ENCODE measurements at places on chromosomes 13 and 19.

DNA sequence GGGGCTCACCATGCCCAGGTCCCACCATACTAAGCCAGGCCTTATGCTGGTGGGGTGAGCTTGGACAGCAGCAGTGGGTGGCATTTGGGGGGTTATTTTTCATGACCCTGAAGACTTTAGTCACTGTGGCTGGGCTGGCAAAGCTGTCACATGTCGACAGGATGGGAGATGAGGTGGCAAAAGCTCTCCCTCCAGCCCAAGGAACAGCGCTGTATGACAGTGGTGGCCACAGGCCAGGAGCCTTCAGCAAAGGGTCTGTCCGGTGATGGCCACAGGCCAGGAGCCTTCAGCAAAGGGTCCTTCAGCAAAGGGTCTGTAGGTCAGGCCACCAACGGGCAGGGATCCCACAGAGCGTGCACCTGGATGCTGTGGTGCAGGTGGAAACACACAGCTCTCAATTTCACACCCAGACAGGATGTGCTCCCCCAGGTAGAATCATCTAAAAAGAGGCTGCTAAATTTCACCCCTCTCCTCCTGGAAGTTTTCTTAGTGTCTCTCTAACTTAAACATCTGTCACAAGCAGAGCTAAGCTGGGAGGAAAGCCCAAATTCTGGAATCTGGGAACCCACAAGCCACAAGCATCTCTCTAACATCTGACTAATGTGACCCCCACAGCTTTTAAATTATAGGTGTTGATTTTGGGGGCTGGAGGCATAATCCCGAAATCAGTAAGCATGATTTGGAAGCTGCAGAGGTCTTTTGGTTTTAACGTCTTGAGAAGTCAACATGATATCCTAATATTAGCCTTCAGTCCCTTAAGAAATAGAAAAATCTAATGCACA, 23.0 kb downstream of the COL4A1 start:
- no peak for DNase-seq

GRCh38 chr19:18770663-18771327, 20.3 kb downstream of the COMP start:
- no peak for DNase-seq

DNA sequence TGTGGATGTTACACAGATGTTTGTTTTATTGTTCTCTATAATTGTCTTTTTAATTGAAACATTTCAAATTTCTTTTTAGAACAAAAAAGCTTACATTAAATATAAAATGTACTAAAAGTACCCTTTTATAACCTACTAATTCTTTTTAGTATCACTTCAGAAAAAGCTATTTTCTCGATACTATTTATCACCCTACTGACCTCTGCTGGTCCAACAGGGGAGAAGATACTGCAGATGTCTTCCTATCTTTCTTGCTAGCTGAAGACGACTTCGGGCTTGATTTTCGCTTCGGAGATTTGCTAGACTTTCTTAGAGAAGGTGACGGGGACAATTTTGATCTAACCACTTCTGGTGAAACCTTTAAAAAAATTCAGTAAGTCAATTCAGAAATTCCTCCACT, 42.4 kb downstream of the ZC3H13 start:
- no peak for DNase-seq

GRCh38 chr19:3899531-3900294, 19.2 kb downstream of the ATCAY start:
- no peak for DNase-seq

DNA sequence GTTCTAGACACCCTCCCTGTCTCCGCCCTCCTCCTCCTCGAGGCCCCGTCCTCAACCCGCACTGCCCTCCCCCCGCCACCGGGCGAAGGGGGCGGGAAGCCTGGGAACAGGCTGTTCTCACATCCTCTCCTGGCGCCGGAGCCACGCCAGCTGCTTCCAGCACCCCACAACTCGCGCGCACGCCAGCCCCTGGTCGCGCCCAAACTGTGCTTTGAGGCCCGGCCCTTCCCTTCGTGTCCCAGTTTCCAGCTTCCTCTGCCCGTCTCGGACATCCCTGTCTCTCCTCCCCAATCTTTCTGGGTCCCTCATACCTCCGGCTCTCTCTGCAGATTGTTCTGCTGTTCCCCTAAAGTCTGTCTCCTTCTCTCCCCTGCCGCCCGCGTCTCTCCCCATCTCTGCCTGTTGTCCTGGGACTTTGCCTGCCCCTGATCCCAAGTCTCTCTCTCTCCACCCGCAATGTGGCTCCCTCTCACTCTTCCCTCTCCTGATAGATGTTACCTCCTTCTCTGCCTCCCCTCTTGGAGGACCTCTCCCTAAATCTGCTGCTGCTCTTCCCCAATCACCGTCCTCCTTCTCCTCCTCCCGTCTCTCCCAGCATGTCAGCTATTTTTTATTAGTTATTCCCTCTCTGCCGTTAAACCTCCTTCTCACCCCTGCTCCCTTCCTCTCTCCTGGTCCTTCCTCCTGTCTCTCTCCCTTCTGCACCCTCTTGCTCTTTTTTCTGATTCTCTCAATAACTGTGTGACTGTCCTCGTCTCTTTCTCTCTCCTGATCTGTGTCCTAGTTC, 14.2 kb downstream of the DPF1 start:
- DNase-seq, result no peak
